CD8-positive, alpha-beta memory T cell (primary cell): ENCODE measurements at places on chromosomes 11 and 22. TPM values are rescaled to one million over a fixed set of nuclear protein-coding genes. Genes with fewer than 3 reads are reported as not detected.

OR52E8 gene
- total RNA-seq: not detected

OLFML1 gene
- not detected for total RNA-seq

LIF gene
- 88.6 TPM for total RNA-seq

F2 gene
- not detected for total RNA-seq

CCDC81 gene
- 0.31 TPM for total RNA-seq

GAB4 gene
- not detected for total RNA-seq

PRG3 gene
- not detected for total RNA-seq

ROBO4 gene
- not detected for total RNA-seq

CNGA4 gene
- 0.15 TPM for total RNA-seq

- H3K4me1 ChIP-seq: peaks cover 66% of the 10 kb centered on the region
- no peak overlapping the region for H3K4me3 ChIP-seq
- H3K36me3 ChIP-seq: no peaks in the 10 kb centered on the region
- DNase-seq: no peak
Measured at GRCh38 chr11:61066645-61067044, 35.6 kb upstream of the CD5 start.

GRCh38 chr11:90601261-90601660, 378.4 kb upstream of the CHORDC1 start:
- H3K27ac ChIP-seq: no peak overlapping the region
- no peaks in the 10 kb centered on the region for H3K27me3 ChIP-seq
- H3K4me1 ChIP-seq: no peaks in the 10 kb centered on the region
- H3K36me3 ChIP-seq: no peaks in the 10 kb centered on the region
- DNase-seq: no peak
- no peak overlapping the region for H3K4me3 ChIP-seq

DNA sequence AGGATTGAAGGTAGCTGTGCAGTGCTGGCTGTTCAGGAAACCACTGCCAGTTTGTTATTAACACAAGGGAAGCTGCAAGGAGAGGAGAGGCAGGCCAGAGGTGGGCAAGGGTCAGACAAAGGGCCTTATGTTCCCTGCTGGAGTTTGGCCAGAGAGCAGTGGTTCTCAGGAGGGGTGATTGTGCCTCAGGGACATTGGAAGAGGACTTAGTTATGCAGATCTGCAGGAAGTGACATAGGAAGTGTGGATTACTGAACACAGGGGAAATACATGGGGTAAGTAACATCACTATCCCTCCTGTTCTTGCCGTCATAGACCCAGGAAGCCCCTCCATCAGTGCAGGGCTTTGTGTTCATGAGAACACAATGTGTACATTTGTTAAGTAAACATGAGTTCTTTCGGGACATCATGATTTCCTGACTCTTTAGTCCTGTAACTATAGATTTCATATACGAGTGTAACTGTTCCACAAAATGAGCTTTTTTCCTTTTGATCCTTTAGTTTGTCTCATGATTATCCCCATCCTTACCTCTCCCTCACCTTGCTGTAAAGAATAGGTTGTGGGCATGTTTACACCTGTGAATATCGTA, 5.9 kb downstream of the SRRD start:
- H3K27me3 ChIP-seq: no peaks in the 10 kb centered on the region
- H3K4me3 ChIP-seq: no peak overlapping the region
- peaks cover 6% of the 10 kb centered on the region for H3K4me1 ChIP-seq

- peak within 1 kb of the TSS; percentile 66 for H3K4me3 ChIP-seq
- H3K36me3 ChIP-seq: no peaks in the 10 kb centered on the region
- no peak within 1 kb of the TSS for H3K27ac ChIP-seq
- DNase-seq: peak; percentile 29
Measured at GRCh38 chr11:46918083-46918787, at the start of gene LRP4. LRP4 (minus strand) TSS chr11:46918550; CDS start chr11:46918379, 171 bp downstream.

- H3K4me3 ChIP-seq: no peak overlapping the region
- H3K4me1 ChIP-seq: peaks cover 6% of the 10 kb centered on the region
- DNase-seq: no peak
- no peak overlapping the region for H3K27ac ChIP-seq
- no peaks in the 10 kb centered on the region for H3K27me3 ChIP-seq
Measured at GRCh38 chr11:61779666-61780525, 12.5 kb downstream of the TMEM258 start.

- no peak overlapping the region for H3K27ac ChIP-seq
- no peak for DNase-seq
- no peaks in the 10 kb centered on the region for H3K27me3 ChIP-seq
- H3K4me1 ChIP-seq: no peaks in the 10 kb centered on the region
- no peaks in the 10 kb centered on the region for H3K36me3 ChIP-seq
Measured at GRCh38 chr11:131481303-131481702, 110.9 kb downstream of the NTM start.

- H3K27me3 ChIP-seq: no peaks in the 10 kb centered on the region
- no peaks in the 10 kb centered on the region for H3K4me1 ChIP-seq
- DNase-seq: no peak
- no peak overlapping the region for H3K27ac ChIP-seq
- no peak overlapping the region for H3K4me3 ChIP-seq
Measured at GRCh38 chr11:12810568-12810894, 136.3 kb downstream of the TEAD1 start.

DNA sequence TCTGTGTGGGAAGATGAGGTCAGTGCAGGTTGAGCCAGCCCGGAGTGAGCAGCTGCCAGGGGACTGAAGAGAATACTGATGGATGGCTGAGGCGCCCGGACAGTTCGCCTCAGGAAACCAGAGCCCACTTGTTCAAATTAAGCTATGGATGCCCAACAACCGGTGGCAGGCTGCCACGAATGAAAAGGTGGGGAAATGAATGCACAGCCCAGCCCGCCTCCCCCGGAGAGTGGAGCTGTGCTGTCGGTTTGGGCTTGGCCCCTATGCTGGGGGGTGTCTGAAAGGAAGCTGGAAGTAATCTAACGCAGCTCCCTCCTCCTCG, 21.9 kb downstream of the HSPA8 start:
- no peaks in the 10 kb centered on the region for H3K27me3 ChIP-seq
- H3K4me3 ChIP-seq: no peak overlapping the region
- no peak for DNase-seq
- no peaks in the 10 kb centered on the region for H3K4me1 ChIP-seq
- H3K27ac ChIP-seq: no peak overlapping the region

GRCh38 chr11:32594272-32594671, 10.6 kb downstream of the EIF3M start:
- no peak overlapping the region for H3K27ac ChIP-seq
- no peak overlapping the region for H3K4me3 ChIP-seq
- no peaks in the 10 kb centered on the region for H3K27me3 ChIP-seq
- no peaks in the 10 kb centered on the region for H3K4me1 ChIP-seq

GRCh38 chr11:9951807-9952206, 287.9 kb downstream of the SWAP70 start:
- H3K27ac ChIP-seq: no peak overlapping the region
- H3K36me3 ChIP-seq: no peaks in the 10 kb centered on the region
- H3K4me3 ChIP-seq: no peak overlapping the region
- no peak for DNase-seq
- no peaks in the 10 kb centered on the region for H3K27me3 ChIP-seq
- no peaks in the 10 kb centered on the region for H3K4me1 ChIP-seq

DNA sequence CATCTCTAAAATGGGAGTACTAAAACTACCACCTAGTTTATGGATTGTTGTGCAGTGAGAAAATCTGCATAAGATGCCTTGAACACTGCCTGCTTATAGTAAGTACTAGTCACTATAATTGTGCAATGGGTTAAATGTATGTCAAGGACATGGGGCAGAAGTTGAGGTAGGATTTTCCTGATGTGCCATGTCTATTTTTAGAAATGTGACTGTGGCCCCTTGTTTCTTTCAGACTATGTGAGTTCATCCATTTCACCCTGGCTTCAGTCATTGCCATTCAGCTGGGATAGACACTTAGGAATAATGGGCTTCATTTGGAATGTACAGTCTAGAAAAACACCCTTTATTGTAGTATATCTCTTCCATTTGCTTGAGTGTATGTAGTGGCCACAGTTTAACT, 51.4 kb downstream of the BDNF start:
- no peaks in the 10 kb centered on the region for H3K36me3 ChIP-seq
- no peak for DNase-seq
- no peak overlapping the region for H3K27ac ChIP-seq
- H3K4me3 ChIP-seq: no peak overlapping the region
- H3K4me1 ChIP-seq: no peaks in the 10 kb centered on the region

DNA sequence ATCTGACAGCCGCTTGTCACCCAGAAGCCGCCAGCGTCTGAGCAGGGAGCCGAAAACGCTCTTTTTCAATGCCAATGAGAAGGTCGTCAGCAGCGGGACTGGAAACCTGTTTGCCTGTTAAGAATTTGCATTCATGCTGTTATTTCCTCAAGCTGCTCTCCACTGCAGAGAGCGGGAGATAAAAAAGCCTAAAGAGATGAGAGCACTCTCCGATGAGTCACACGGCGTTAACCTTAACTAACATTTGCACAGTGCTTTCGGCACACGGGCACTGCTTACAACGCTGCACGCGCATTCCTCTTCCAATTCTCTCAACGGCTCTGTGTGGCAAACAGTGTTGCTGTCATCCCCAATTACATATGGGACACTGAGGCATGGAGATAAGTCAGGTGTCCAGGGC, 40.0 kb upstream of the RTL6 start:
- no peaks in the 10 kb centered on the region for H3K27me3 ChIP-seq
- no peak for DNase-seq
- no peak overlapping the region for H3K4me3 ChIP-seq

DNA sequence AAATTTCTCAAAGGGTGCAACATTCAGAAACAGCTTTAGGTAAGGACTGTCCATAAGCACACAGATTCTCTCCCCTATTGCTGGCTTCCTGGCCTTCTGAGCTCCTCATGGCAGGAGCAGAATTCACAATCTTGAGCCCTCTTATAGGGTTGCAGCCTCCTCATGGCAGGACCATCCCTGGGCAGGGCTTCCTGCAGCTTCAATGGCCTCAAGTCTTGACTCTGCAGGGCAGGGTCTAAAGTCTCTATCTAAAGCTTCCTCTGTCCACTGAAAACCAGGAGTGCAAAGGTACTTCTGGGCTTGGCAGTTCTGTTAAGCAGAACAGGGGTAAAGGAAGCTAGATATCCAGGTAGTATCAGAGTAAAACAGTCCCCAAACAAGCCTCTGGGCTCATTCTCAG, 28.7 kb downstream of the TUB start:
- no peak for DNase-seq
- H3K36me3 ChIP-seq: peaks cover 6% of the 10 kb centered on the region
- H3K27me3 ChIP-seq: no peaks in the 10 kb centered on the region
- no peak overlapping the region for H3K4me3 ChIP-seq
- no peaks in the 10 kb centered on the region for H3K4me1 ChIP-seq

GRCh38 chr11:45546366-45546765, 119.1 kb downstream of the CHST1 start:
- H3K27ac ChIP-seq: no peak overlapping the region
- DNase-seq: no peak
- no peak overlapping the region for H3K4me3 ChIP-seq
- H3K4me1 ChIP-seq: no peaks in the 10 kb centered on the region
- H3K27me3 ChIP-seq: no peaks in the 10 kb centered on the region
- no peaks in the 10 kb centered on the region for H3K36me3 ChIP-seq

DNA sequence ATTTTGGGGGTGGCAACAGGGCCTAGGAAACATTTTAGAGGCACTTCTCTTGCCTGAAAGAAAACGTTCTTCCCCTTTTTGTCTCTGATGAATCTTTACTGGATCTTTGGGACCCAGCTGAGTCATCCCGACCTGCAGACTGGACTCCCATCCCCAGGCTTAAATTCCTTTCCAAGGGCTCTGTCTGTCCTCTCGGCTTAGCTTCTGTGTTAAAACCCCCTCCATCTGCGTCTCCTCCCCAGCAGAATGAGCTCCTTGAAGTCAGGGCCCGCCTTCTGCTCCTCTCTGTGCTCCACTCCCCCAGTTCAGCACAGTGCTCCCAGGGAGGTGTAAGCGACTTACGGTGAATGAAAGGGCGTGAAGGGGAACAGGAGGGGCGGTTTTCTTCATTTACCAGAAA, 895 bp upstream of the DAGLA start:
- peaks cover 8% of the 10 kb centered on the region for H3K4me1 ChIP-seq
- no peaks in the 10 kb centered on the region for H3K36me3 ChIP-seq
- peaks cover 9% of the 10 kb centered on the region for H3K27me3 ChIP-seq
- no peak for DNase-seq

DNA sequence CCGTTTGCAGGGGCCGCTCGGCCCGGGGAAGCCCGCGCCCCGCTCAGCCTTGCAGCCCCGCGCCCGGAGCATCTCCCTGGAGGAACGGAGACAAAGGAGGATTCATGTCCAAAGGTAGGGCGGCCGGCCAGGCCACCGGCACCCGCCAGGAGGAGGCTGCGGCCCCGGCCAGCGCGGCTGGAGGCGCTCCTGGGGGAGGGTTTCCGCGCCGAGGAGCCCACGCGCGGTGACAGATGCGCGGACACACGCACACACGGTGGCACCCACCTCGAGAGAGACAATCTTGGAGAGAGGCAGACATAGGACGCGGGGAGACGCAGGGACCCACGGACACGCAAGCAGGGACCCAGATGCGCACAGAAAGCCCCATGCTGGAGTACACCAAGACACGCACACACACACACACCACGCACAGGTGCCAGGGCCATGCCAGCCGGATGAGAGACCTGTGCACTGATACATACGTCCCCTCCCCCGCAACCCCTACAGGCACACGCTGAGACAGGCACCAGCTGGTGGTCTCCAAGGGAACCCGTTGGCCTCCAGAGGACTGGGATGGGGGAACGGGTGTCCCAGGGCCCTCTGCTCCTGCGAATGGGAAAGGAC, 7.8 kb downstream of the SEPTIN3 start:
- peak overlapping the region; percentile 43 for H3K4me3 ChIP-seq
- H3K4me1 ChIP-seq: peaks cover 4% of the 10 kb centered on the region
- no peak for DNase-seq
- H3K36me3 ChIP-seq: no peaks in the 10 kb centered on the region
- H3K27me3 ChIP-seq: peaks cover 25% of the 10 kb centered on the region

DNA sequence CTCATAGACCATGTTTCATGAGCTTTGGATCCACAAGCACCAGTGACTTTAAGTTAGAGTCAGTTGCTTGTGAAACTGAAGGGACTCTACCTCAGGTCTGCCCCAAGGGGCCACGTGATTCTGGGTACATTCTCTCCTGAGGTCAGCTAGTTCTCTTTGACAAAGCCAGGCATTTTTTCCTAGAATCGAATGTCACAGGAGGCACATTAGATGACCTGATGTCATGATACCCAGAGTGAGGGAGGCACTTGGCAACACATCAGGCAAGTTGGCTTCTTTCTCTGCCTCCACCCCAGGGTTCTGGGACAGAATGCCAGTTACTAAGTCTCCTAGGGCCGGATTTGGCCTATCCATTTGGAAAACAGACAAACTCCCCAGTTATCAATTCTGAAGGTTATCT, 93.0 kb downstream of the APIP start:
- no peak for DNase-seq
- H3K27ac ChIP-seq: no peak overlapping the region
- no peaks in the 10 kb centered on the region for H3K27me3 ChIP-seq
